Stimulated activated CD8-positive, alpha-beta memory T cell treated with anti-CD3 and anti-CD28 coated beads, Interleukin-7, amount 100 ng/mL, for 1 hour (primary cell): ENCODE measurements at places on chromosomes 2 and 18.

DNA sequence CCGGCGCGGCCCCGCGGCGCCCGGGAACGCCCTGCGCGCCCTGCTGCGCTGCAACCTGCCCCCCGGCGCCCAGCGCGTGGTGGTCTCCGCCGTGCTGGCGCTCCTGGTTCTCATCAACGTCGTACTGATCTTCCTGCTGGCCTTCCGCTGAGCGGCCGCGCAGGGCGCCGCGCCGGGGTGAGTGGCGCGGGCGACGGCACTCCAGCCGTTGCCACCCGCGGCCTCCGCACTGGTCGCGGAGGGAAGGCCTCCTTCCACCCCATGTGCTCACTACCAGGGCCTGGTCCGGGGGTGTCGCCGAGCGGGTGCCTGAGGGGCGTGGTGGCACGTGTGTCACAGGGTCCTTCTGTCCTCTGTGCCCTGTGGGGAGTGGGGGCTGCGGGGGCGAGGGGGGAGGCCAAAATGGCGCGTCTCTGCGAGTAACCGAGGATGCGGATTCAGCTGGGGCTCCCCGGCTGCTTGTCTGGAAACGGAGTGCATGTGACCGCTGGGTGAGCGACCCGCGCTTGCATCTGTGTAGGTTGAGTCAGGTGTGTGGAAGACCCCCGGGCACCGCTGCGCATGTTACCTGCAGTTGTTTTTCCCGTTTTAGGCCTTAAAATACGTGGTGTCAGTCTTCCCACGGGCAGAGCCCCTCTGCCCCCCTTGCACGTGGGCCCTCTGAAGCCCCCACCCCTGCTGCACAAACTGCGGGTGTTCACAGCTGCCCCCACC lies 58.0 kb downstream of the FAM168B start:
- DNase-seq: no peak

DNA sequence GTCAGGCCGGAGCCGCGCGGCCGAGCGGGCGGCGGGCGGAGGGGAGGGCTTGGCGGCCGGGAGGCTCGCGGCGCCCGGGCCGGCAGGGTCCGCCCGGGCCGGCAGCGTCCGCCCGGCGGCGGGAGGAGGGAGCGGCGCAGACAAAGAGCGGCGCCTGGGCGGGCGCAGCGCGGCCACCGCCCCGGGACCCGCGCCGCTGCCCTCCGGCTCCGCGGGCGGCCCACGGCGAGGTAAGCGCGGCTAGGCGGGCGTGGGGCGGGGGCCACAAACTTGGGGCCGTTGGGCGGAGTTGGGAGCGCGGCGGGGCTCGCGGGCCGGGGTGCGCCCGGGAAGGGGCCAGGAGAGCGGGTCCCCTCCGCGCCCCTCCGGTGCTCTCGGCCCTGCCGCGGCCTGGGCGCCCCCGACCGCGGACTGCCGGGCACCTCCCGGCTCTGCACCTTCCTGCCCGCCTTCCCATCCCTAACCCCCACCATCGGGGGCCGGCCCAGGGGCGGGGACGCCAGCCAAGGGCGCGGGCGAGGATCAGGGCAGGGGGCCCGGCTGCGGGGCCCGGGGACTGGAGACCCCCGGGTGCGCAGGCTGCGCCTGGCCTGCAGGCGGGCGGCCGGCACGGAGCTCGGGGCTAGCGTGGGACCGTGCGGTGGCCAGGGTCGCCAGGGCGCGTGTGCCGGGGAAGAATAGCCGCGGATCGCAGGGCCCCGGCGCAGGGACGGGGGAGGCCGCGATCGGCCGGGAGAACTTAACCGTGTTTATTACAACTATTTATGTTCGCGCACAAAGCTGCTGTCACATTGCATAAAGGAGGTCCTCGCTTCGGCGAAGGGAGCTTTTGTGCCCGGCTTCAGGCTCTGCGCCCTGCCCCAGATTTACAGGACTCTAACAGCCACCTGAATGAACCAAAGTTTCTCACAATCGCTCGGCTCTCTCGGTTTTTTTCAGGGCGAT lies at the start of gene NCK2:
Gene NCK2, plus strand, starts transcription at position 4 of the 945 bp plus-strand sequence. CDS start 110,152 bp downstream, outside the sequence.
- no peak for DNase-seq

DNA sequence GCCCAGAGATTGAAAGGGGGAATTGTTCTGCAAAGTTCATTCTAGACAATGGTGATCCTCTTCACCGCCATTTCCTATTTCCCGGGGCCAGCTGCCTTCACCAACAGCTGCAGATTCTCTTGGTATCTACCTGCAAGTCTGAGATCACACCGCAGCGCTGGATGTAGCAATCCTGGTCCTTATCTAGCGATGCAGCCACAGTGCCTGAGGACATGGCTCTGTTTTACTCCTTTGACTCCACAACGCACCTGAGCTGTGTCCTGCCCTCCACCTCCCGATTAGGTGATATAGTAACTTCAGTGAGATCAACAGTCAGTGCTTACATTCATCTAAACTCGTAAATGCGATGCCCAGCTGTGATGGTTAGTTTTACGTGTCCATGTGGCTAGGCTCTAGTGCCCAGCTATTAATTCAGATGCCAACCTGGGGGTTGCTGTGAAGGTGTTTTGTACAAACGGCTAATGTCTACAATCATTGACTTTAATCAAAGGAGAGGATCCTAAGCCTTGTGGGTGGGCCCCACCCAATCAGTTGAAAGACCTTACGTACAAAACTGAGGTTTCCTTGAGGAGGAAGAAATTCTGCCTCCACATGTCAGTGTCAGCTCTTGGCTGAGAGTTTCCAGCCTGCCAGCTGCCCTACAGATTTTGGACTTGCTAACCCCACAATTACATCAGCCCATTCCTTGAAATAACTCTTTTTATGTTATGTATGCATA lies 189.8 kb downstream of the SH3BP4 start:
- DNase-seq: no peak

GRCh38 chr18:486929-487740 lies 13.4 kb downstream of the COLEC12 start:
- no peak for DNase-seq

- DNase-seq: no peak
Observed at GRCh38 chr2:78251708-78252107, 729.5 kb upstream of the LRRTM4 start.

DNA sequence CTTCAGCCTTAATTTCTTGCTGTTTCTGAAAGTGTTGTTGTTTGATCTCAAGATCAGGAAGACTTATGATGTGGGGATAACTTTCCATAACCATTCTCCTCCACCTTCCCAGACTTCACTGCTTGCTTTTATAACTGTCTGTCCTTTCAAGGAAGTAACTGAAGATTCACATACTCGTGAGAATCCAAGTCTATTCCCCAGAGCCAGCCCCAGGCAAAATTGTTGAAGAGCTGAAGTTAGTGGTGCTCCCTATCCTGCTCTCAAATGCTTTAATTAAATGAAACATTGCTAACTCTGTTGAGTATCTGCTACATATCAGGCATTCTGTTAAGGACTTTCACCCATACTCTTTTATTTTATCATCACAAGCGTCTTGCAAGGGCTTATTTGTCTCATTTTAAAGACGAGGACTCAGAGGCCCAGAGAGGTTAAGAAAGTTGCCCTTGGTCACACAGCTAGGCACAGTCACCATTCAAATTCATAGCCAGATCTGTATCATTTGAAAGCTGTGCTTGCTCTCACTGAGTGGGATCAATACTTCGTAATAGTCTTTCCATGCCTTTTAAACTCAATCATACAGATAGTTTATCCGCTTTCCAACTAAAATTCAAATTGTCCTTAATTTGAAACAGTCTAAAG lies 189.8 kb upstream of the TCF4 start:
- no peak for DNase-seq

DNA sequence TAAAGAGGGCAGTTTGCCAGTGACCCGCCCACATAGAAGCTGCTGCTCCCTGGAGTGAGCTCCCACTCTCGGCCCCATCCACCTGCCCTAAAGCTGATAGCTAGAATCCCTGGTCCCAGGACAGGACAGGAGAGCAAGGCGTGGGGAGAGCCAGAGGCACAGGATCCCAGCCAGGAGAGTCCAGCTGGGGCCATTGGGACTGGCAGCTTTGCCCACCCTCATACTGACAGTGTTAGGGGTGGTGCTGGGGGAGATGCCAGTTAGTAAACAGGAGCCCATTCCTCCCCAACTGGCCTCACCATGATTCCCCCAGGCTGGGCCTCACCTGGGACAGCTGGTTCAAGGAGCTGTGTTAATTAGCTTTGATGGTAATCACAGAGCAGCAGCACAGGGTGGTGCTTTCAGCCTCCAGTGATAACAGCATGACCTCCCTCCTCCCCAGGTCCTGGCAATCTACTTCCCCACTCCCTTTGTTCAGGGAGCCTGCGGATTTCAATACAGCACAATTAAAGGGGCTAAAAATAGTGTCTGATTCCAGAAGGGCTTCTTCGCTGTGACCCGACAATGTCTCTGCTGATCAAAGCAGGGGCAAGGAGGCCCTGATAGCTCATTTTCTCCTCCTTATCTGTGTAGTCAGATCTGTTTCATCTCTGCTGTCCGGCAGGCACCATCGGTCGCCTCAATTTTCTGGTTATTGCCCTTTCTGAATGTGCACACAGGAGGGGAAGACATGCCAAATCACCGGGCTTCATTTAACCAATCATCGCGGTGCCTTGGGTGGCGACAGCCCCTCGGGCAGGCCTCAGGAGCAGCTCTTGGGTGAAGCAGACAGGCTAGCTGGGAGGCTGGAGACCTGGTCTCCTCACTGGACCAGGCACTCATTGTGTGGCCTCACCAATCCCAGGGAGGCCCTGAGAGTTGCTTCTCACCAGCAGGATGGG lies 119.9 kb upstream of the TEX51 start:
- no peak for DNase-seq

DNA sequence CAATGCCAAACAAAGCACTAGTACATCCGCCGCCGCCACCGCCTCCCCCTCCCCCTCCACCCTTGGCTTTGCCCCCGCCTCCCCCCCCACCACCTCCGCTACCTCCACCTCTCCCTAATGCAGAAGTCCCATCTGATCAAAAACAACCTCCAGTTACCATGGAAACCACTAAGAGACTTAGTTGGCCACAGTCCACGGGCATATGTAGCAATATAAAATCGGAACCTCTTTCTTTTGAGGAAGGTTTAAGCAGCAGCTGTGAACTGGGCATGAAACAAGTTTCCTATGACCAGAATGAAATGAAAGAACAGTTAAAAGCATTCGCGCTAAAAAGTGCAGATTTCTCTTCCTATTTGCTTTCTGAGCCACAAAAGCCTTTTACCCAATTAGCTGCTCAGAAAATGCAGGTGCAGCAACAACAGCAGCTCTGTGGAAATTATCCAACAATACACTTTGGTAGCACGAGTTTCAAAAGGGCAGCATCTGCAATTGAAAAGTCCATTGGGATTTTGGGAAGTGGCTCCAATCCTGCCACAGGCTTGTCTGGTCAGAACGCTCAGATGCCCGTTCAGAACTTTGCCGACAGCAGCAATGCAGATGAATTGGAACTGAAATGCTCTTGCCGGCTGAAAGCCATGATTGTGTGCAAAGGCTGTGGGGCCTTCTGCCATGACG lies 168.0 kb downstream of the ASXL3 start:
- DNase-seq: no peak

GRCh38 chr2:227450926-227451654 lies 20.9 kb upstream of the AGFG1 start:
- no peak for DNase-seq

- no peak for DNase-seq
Observed at GRCh38 chr2:102304711-102305611, 6.4 kb upstream of the IL1RL1 start.

DNA sequence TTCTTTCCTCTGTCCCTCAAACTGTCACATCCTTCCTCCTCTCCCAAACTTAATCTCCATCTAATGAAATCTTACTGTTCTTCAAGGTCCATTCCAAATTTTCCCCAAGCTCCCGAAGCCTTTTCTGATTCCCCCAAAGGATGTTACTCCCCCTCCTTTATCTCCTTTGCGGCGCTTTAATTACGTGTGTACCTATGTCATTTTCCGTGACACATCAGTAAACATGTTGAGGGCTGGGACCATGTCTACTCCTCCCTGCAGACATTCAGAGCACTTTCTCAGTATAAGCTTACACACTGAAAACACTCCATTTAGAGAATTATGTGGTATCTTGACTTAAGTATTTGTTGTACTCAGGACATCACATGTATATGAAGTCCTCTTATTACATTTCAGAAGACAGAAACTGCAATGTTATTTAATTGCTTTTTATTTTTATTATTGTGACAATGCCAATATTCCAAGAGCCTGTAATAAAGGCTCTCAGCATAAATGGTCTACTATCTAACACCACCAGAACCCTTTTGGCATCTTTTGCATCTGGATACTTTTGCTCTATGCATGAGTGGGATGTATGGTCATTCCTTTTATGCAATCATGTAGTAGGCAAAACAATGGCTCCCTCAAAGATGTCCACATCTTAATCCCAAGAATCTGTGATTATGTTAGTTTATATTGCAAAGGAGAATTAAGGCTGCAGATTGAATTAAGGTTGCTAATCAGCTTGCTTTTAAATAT lies 1.8 kb downstream of the NMI start:
- DNase-seq: no peak

GRCh38 chr2:31066551-31066950 lies 71.7 kb downstream of the GALNT14 start:
- DNase-seq: no peak

DNA sequence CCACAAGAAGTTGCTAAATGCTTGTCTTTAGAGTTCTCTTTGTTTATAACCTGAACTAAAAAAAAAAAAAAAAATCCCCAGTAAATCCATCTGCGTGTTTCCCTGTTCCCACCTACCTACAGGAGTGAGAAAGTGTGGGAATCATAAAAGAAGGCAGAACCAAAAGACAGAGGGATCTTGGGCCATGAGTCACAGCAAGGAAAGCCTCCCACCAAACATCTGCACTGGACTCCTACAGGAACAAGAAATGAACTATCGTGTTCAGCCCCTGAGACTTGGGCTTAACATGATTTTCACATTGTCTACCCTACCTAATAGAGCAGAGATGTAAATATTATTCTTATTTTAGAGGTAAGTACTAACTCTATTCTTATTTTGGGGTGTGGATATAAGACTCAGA lies 1761.2 kb upstream of the CELF4 start:
- no peak for DNase-seq

GRCh38 chr2:102588213-102588939 lies 31.0 kb upstream of the SLC9A2 start:
- no peak for DNase-seq

- DNase-seq: no peak
Observed at GRCh38 chr2:27795868-27796277, 24.4 kb downstream of the MRPL33 start.

DNA sequence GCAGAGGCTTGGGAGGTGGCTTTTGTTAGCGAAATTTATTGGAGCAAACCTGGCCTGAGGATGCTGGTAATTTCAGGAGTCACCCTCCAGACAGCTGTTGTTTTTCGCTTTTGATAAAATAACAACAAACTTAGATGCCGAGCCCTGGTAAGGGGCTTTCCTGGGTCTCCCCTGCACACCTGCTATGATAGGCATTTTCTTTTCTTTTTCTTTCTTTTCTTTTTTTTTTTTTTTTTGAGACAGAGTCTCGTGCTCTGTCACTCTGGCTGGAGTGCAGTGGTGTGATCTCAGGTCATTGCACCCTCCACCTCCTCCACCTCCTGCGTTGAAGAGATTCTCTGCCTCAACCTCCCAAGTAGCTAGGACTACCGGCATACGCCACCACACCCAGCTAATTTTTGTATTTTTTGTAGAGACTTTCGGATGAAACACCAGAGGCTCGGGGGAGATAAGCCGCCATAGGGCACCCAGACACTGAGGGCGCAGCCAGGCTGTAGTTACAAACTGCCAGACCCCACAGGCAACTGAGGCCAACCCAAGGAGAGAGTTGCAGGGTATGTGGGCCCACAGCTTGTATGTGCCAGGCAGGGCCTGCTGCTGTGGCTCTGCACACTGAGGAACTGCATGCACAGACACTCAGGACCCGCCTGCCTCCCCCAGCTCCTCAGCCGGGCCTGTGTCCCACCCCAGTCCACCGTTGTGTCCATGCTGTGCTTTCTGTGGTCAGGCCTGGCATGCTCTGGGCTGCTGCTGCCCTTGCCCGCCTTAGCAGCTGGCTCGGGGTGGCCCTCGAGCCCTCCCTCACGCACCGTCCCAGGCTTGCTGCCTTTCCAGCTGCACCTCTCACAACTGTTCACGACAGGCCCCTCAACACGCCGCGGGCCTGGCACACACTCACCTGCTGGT lies 3.9 kb downstream of the GYPC start:
- no peak for DNase-seq
